ENCODE measurements at places on chromosomes 16 and 17. TPM values are rescaled to one million over a fixed set of nuclear protein-coding genes. Genes with fewer than 3 reads are reported as not detected.

DNA sequence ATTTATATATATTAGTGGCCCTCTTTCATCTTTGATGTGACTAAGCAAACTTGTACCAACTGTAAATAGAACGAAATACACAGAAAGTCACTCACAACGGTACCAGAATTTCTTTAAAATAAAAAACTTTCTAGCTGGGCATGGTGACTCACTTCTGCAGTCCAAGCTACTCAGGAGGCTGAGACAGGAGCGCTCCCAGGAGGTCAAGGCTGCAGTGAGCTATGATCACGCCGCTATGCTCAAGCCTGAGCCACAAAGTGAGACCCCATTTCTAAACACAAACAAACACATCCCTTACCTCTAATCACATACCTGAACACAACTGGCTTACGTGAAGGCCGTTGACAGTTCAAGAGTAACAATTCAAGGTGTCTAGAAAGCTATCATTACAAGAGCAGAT lies 29.7 kb downstream of the STAT5B start:
- DNase-seq: no peak
- peaks cover 3% of the 10 kb centered on the region for H3K36me3 ChIP-seq
- H3K27me3 ChIP-seq: no peaks in the 10 kb centered on the region
- no peak overlapping the region for H3K4me3 ChIP-seq
- peaks cover 59% of the 10 kb centered on the region for H3K4me1 ChIP-seq
- H3K27ac ChIP-seq: peak overlapping the region; percentile 86

GRCh38 chr17:41697122-41697962 lies 8.7 kb downstream of the EIF1 start:
- DNase-seq: no peak
- H3K4me3 ChIP-seq: no peak overlapping the region
- peaks cover 28% of the 10 kb centered on the region for H3K36me3 ChIP-seq
- peaks cover 7% of the 10 kb centered on the region for H3K4me1 ChIP-seq

DNA sequence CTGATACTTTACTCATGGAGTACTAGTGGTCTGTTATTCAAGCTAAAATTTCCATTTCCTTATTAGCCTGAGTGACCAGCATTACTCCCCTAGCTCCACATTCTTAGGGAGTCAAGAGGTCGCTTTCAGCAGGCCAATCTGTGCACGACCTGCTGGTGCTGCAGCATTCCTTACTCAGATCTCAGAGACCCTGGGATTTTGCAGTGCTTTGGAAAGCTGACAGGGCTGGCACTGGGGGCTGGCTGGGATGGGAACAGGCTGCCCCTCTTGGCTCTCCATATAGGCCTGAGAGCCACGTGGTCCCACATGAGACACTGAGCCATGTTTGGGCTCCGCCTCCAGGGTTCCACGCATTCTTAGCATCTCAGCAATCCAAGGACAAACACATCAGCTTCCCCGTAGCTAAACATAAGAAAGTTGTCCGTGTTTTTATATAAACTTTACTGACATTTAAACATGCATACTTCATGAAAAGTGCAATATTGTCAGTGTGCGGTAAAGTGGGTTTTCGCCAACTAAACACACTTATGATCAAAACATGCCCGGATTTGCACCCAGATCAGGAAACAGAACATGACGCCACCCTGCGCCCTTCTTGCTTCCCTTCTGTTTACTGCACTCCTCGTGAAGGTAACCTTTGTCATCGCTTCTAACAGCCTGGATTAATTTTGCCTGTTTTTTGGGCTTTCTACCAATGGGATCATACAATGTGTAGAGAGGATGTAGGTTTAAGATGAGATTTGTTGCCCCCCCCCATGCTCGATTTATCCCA lies 254.5 kb upstream of the CACNG5 start:
- H3K36me3 ChIP-seq: peaks cover 9% of the 10 kb centered on the region
- no peaks in the 10 kb centered on the region for H3K27me3 ChIP-seq
- H3K4me3 ChIP-seq: no peak overlapping the region
- DNase-seq: no peak
- H3K27ac ChIP-seq: no peak overlapping the region

The RNF167 gene
- total RNA-seq: 62.8 TPM

- H3K4me1 ChIP-seq: no peaks in the 10 kb centered on the region
- DNase-seq: no peak
- no peak overlapping the region for H3K4me3 ChIP-seq
- H3K27ac ChIP-seq: no peak overlapping the region
- no peaks in the 10 kb centered on the region for H3K27me3 ChIP-seq
- H3K36me3 ChIP-seq: no peaks in the 10 kb centered on the region
These were observed 26.4 kb downstream of the ARHGAP44 start for GRCh38 chr17:12815642-12816141.

Data from CD4-positive, alpha-beta T cell (primary cell).